ENCODE measurements at places on chromosomes 12 and 14. TPM values are rescaled to one million over a fixed set of nuclear protein-coding genes. Genes with fewer than 3 reads are reported as not detected.
A peak's percentile ranks its signal among the peaks of the same experiment; 100 is the strongest.

TPH2 gene
- not detected for total RNA-seq

METTL25 gene
- 8.8 TPM for total RNA-seq

PTPN21 gene
- total RNA-seq: 30.0 TPM

PGF gene
- 3.5 TPM for total RNA-seq

GRCh38 chr14:26765768-26766520 lies 168.1 kb upstream of the NOVA1 start:
- H3K27ac ChIP-seq: no peak overlapping the region
- no peaks in the 10 kb centered on the region for H3K27me3 ChIP-seq
- no peaks in the 10 kb centered on the region for H3K4me1 ChIP-seq
- no peak overlapping the region for H3K4me3 ChIP-seq

DNA sequence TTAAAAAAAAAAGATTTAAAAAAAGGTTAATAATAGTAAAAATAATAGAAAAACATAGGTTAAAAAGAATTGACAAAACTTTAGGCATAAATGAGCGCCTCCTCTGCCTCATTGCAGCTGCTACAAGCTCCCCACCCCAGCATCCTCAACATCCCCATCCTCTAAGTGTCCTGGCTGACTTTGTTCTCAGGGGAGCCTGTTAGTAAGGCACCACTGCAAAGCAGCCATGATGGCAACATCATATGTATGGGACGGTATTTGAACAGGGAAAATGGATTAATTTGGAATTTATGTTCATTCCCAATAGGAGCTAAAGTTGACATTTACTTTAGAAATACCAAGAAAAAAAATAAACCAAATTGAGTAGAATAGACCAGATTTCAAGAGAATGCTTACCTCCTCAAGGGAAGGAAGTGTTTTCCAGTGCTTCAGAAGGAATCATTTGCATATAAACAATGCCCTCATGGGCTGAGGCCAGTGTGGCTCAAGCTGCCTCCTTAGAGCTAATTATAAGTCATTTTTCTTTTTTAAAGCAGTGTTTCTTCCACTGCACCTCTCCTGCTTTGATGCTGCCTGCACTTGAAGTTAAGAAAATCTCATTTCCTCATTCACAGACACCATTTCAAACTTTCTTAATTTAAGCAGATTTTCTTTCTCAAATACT lies 59.6 kb downstream of the DACT1 start:
- H3K27ac ChIP-seq: no peak overlapping the region
- no peaks in the 10 kb centered on the region for H3K36me3 ChIP-seq
- H3K27me3 ChIP-seq: peaks cover 8% of the 10 kb centered on the region
- peaks cover 29% of the 10 kb centered on the region for H3K4me1 ChIP-seq
- H3K4me3 ChIP-seq: no peak overlapping the region
- DNase-seq: no peak

DNA sequence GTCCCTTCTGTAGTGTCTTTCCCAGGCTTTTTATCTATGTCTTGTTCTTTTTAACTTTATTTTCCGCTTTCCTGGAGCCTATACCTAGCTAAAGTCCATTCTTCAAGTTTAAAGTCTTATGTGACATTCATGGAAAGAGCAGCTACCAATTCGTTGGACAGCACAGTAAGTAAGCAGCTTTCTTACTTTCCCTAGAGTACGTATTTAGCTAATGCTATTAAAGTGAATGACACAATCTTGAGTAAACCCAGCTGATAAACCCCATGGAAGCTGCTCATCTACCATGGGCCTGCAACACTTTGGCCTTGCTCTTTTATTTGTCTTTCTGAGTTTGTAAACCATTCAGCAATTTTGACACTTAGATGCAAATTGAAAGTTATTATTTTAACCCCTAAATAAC lies 30.0 kb downstream of the ALX1 start:
- DNase-seq: no peak
- no peak overlapping the region for H3K4me3 ChIP-seq
- no peaks in the 10 kb centered on the region for H3K4me1 ChIP-seq
- H3K27me3 ChIP-seq: peaks cover 10% of the 10 kb centered on the region
- H3K36me3 ChIP-seq: no peaks in the 10 kb centered on the region

DNA sequence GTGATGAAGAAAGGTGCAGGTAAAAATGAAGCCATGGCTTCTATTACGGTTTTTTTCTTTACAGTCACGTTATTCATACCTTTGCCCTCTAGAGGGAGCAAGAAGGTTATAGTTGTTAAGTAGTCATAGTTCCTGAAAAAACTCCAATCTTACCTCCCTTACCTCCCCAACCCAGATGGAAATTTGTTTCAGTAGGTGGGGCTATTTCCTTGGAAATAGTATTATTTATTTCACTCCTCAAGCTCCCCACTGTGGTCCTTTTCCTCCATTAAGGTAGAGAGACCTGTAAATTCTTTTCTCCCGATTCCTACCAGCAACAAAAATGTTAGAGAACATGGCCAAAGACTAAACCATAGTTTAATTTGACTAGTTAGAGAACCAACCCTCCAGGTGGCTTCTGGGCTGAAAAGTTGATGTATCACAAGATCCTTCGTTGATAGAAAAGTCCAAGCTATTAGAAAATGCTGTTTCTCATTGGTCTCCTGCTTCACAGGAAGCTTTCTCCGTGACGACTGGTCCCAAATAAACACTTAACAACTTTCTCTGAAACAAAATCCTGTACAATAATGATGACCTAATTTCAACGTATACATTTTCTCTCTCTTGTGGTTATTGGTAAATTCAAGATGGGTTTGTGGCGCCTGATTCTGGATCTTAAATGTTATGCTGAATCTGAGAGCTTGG lies 43.5 kb downstream of the TMX1 start:
- DNase-seq: no peak
- no peaks in the 10 kb centered on the region for H3K36me3 ChIP-seq
- H3K4me1 ChIP-seq: peaks cover 10% of the 10 kb centered on the region
- H3K27me3 ChIP-seq: no peaks in the 10 kb centered on the region
- H3K27ac ChIP-seq: no peak overlapping the region
- H3K4me3 ChIP-seq: no peak overlapping the region

DNA sequence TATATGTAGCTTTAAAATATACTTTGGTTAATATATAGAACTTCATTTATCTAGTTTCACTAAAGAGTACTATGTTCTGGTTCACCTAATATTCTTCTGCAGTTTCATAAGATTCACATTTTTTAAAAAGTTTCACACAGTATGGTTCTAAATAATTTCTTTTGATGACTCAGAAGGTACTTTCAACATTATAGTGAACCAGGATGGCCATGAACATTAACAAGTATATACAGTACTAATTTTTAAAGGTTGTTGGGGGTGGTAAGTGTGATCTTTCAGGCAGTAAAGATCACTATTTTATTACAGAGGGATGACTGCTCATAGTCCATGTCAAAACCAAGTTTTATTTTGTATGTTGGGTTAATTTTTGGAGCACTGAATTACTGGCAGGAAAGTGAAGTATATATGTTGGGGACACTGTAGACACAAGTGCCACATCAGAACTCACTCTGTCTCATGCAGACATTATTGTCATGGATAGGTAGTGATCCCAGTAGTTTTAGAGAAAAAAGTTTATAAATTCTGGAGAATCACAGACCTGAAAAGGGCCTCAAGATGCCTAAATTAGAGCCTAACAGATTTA lies 60.0 kb downstream of the DCAF5 start:
- H3K36me3 ChIP-seq: peaks cover 8% of the 10 kb centered on the region
- peak overlapping the region; percentile 95 for H3K27ac ChIP-seq
- peaks cover 80% of the 10 kb centered on the region for H3K4me1 ChIP-seq
